Renal pelvis (tissue), 12 donors: ENCODE measurements at places on chromosomes 13 and 19. TPM values are rescaled to one million over a fixed set of nuclear protein-coding genes. Genes with fewer than 3 reads are reported as not detected.

DNA sequence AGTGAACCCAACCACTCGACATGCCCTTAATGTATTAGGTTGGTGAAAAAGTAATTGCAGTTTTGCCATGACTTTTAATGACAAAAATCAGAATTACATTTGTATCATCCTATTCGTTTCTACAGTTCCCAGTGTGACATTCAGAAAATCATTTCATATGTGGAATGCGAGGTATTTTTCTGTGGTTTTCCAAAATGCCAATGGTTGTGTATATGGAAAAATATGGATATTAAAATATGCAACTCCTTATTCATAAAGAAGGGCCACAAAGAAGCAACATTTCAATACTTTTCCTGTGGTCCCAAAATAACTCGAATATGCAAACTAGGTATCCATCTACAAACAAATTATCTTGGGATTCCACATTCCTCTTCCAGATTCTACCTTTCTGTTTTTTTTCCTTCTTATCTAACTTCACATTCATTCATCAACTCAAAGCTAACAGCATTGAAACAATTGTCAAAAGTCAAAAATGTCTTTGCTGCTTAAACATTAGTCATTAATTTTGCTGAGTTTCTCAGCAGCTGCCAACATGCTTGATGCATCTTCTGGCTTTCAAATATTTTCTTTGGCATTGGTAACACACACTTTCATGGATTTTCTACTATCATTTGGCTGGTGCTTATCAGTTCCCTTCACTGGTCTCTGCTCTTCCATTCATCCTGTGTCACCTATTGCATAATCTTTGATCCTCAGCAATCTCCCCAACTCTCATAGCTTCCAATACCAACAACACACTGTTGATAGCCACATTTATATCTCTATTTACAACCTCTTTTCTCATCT, 1445.4 kb downstream of the EFNB2 start:
- no peak for DNase-seq

DNA sequence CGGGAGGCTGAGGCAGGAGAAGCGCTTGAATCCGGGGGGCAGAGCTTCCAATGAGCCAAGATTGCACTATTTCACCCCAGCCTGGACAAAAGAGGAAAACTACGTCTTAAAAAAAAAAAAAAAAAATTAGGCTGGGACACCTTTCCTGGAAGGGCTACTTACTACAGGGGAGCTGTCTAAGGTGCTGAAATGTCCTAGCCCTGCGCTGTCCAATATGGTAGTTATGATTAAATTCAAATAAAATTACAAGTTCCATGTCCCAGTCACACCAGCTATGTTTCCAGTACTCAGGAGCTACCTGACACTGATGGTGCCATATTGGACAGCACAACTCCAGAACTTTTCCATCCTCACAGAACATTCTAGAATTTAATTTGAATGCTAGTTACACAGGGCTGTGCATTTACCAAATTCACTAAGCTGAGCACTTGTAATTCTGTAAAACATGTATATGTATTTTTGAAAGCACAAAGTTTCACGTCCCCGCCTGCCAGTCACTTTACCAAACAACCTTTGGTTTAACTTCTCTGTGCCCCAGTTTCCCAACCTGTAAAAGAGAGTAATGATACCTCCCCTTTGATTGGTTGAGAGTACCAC, 9.2 kb upstream of the ZSCAN22 start:
- DNase-seq, result peak; percentile 35

DNA sequence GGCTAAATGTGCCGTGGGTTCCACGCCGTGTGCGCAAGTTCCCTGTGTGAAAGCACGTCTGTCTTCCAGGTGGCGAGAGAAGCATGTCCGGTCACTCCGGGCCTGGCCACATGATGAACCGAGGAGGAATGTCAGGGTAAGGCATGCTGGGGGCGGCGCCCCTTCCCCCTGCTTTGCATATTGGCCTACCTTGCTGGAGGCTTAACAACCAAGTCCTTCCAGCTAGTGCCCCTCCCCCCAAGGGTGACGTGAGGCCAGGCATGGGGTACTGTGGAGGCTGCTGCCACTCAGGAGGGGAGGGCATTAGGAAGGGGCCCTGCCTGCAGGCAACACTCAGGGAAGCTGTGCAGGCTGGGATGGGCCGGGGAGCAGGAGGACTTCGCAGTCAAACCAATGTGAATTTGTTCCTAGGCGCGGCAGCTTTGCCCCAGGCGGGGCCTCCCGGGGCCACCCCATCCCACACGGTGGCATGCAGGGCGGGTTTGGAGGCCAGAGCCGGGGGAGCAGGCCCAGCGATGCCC, 12.5 kb downstream of the MICOS13 start:
- DNase-seq, result no peak

DNA sequence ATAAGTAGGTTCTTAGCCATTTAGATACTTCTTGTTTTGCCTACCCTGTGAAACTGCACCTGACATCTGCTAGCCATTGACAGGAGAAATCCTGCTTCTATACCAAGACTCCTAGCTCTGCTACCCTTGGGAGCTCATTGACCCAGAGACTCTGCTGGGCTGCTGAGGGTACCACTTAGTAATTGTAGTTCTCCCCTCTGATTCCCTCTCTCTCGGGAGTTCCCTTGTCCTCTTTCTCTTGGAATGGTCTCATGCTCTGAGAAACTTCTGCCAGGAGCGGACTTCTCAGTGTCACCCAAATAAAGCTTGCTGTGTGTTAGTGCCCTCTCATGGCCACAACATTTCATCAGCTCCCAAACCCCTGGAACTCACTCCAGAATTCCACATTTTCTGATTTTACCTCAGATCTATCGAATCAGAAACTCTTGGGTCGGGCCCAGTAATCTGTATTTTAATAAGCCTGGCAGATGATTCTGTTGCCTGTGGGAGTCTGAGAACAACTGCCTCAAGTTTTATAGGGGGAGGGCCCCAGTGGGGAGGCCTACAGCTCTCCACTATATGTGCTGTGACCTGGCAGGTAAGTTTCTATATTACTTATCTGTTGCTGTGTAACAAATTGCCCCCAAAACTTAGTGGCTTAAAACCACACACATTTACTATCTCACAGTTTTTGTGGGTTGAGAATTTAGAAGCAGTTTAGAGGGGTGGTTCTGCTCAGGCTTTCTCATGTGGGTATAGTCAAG, 221.1 kb downstream of the TDRD3 start:
- DNase-seq, result no peak

DNA sequence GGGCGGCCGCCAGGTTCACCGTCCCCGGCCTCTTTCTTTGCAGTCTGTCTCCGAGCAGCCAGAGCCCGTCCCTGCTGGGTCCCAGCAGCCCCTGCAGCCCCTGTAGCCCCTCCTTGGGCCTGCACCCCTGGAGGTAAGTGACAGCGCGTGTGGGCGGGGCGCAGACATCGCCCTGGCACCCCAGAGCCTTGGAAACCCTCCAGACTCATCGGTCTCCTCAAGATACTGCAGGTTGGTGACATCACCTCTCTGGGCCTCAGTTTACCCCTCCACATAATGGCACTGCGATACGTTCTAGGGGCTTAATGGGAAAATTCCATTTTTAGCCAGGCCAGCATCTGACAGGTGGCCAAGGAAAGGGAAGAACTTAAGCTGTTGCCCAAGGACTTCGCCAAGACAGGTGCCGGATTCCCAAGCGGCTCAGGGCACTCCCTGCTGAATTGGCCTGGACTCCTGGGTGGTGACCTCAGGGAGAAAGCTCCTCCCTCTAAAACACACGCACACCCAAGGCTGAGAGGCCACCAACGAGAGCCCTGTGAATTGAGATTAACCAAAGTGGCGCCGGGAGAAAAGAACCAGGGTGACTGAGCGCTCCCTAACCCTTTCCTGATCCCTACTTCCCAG, 13.1 kb downstream of the MAST3 start:
- no peak for DNase-seq

GRCh38 chr19:31715249-31715945, 366.2 kb upstream of the TSHZ3 start:
- no peak for DNase-seq

GRCh38 chr13:29497137-29497654, 98.3 kb downstream of the SLC7A1 start:
- DNase-seq, result peak; percentile 87

DNA sequence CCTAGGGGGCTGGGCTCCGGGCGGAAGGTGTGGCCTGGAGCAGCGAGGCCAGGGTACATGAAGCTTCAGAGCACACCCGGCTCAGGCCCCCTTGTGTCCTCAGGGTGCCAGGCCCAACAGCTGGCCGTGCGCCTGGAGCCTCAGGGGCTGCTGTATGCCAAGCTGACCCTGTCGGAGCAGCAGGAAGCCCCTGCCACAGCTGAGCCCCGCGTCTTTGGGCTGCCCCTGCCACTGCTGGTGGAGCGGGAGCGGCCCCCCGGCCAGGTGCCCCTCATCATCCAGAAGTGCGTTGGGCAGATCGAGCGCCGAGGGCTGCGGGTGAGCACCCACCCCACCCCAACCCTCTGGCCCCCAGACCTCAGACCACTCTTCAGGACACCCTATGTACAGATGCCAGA, 3.2 kb downstream of the SYDE1 start:
- no peak for DNase-seq

- no peak for DNase-seq
Measured at GRCh38 chr19:55071129-55071502, 4.6 kb upstream of the EPS8L1 start.

NDUFB7 gene
- 107 TPM for polyA plus RNA-seq

SLC10A2 gene
- 0.46 TPM for polyA plus RNA-seq

C19orf67 gene
- polyA plus RNA-seq, result not detected

IL4I1 gene
- polyA plus RNA-seq, result 3.1 TPM
